ENCODE measurements at places on chromosomes 4 and X.
A peak's percentile ranks its signal among the peaks of the same experiment; 100 is the strongest.

- no peak for DNase-seq
These were observed 9.6 kb upstream of the TSPYL2 start for GRCh38 chrX:53072418-53073114.

- DNase-seq = no peak
These were observed 9.7 kb downstream of the BMPR1B start for GRCh38 chr4:94767446-94767845.

DNA sequence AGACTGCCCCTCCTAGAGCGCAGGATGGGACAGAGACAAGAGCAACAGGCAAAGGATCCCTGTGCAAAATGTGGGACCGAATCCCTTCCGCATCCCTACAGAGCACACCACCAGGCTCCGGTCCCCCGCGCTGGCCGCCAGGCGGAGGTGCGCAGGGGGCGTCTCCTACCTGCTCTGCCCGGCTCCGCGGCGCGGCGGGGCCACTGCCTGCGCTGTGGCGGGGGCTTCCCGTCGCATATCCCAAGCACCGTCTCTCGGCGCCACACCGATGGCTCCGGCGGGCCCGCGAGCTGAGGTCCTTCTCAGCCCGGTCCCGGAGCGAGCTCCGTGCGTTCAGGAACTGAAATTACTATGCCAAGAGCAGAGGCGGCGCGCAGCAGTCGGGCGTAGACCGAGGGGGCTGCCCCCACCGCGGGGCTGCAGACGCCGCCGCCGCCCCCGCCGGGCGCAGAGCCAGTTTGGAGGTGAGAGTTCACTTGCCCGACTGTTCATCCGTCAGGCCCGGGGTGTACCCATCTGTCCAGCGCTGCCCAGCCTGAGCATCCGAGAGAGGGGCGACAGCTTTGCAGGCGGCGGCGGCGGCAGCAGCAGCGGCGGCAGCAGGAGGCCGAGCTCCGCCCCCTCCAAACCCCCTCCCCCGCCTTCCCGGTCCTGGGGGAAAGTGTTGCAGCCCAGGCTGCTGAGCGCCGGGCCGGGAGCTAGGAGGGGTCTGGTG, at the start of gene GPRIN3:
TSS of gene GPRIN3 (minus strand) at position 355 of the 715 bp plus-strand sequence. CDS start 57,690 bp downstream, outside the sequence.
- peak; percentile 61 for DNase-seq

GRCh38 chr4:113628711-113629110, 132.8 kb downstream of the CAMK2D start:
- DNase-seq = no peak

DNA sequence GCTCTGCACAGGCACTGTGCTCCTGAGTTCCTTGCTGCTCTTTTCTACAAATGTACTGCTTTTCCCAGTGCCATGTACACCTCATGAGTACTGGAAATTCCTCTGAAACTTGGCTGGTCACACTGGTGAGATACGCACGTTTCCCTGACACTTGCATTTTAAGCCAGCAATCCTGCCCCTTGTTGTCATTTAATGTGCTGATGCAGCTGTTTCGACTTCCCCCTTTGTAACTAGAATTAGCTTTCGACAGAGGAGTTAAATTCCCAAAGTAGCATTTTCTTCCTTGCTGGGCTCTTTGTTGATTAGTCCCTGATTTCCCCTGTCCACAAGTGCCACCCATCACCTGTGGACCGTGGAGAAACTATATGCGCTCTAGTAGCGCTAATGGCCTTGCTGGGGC, 77.5 kb downstream of the IQCM start:
- DNase-seq = no peak

DNA sequence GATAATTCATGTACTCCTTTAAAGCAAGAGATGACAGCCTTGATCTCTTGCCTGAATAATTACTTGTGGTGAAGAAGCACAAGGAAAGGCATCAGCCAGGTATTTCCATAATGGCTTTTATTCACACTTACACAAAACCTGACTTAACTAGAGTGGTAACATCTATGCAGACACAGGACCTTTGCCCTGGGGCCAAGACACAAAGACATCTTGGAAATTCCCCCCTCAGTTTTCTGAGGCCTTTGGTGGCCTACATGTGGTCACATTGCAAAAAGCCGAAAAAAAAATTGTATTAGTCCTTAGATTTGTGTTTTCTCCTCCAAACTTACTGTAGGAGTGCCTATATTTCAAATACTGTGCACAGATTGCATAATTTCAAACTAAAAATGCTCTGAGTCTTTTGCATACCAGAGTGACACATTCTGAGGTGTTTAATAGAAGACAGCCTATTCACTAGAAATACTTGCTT, 172.4 kb downstream of the PDGFC start:
- DNase-seq = no peak

- DNase-seq = no peak
These were observed 6.0 kb downstream of the GALNT7 start for GRCh38 chr4:173174594-173175012.

DNA sequence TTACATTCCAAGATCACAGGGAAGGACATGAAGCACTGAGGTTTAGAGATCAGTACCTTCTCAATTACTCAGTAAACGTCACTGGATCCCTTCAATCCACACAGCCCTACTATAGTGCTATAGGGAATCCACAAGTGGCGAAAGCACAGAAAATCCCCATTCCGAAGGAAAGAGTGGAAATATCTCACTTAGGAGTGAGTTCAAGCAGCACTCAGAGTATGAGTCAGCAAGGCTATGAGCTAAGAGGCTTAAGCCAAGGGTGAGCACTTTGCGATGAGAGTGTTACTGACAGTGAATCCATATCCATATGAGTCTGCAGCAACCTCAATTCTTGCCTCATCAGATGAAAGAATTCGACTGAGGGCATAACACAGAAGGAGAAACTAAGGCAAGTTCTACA, 165.1 kb downstream of the VSIG4 start:
- no peak for DNase-seq

- no peak for DNase-seq
These were observed 108.3 kb downstream of the CDS1 start for GRCh38 chr4:84691170-84691691.

DNA sequence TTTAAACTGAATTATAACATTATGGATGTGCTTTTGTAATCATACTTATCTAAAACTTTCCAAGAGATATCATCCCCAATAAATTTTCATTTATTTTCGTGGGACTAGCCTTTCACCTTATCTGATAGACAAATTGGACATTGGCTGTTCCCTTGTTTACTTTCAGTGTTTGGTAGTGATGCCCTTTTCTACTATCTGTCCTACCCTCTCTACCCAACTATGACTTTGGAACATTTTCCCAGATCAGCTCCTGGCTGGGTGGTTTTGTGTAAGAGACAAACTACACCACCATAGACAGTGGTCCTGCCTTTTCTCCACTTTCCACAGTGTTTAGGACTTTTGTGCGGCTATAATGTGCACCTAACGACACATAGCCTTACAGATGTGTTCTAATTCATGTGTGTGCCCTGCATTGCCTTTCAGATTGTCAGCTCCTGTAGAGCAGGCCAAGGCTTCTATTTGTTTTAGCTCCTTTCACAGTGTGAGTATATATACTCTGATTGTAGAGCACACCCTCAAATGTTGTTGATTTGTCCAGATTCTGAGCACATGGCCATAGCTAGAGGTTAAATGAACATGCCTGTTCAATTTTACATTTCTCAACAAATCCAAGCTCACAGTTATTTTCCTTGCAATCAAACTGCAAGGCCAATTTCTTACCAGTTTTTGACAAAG, 63.0 kb upstream of the TRPC5OS start:
- DNase-seq = no peak

DNA sequence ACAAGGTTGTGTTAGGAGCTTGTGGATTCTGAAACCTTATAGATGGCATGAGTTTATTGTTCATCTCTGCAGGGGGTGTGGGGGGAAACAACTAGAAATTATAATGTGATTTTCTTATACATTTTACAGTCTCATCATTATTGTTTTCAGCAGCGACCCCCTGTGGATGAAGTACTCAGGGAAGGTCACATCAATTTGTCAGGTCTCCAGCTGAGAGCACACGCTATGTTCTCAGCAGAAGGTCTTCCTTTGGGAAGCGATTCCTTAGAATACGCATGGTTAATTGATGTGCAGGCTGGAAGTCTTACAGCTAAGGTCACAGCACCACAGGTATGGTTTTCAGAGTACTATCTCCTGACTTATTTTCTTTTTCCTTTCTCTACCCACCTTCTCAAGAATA, 72.2 kb downstream of the BLTP1 start:
- peak; percentile 14 for DNase-seq

- no peak for DNase-seq
These were observed 15.0 kb upstream of the CD99L2 start for GRCh38 chrX:150913511-150913910.

DNA sequence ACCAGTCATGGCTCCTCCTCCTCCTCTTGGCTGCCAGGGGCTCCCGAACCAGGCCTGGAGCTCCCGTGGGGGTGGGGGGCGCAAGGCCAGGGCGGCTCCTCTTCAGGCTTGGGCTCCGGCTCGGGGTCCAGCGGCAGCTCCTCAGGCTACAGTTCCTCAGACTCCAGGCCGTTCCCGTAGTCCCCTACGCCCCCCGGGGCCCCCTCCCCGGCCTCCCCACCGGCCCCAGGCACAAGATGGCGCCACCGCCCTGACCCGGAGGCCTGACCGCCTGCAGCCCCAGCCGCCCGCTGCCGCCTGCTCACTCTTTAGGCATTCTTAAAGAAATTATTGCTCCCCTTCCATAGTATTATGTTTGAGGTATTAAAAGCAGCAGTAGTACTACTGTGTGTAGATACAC, 54.5 kb downstream of the TAF1 start:
- no peak for DNase-seq

DNA sequence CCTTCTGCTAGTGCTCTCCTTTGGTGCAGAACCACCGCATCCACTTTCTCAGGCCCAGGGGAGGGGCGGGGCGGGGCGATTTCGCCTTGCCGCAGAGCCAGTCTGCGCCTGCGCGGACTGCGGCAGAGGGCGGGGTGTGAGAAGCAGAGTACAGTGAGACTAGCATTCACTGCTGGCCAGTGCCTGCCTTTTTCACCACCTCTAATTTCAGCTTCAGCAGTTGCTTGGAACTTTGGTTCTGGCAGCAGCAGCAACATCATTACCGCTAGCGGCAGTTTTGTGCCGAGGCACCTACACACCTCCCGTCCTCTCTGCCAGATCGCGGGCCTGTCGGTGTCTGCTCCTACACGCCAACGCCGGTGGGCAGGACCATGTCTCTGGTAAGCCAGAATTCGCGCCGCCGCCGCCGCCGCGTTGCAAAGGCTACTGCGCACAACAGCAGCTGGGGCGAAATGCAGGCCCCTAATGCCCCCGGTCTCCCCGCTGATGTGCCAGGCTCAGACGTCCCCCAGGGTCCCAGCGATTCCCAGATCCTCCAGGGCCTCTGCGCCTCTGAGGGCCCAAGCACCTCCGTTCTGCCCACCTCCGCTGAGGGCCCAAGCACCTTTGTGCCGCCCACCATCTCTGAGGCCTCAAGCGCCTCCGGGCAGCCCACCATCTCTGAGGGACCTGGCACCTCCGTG, at the start of gene MAGEE1:
TSS of gene MAGEE1 (plus strand) at position 151 of the 683 bp plus-strand sequence. CDS start at position 372, 221 bp downstream.
- DNase-seq = peak; percentile 84

DNA sequence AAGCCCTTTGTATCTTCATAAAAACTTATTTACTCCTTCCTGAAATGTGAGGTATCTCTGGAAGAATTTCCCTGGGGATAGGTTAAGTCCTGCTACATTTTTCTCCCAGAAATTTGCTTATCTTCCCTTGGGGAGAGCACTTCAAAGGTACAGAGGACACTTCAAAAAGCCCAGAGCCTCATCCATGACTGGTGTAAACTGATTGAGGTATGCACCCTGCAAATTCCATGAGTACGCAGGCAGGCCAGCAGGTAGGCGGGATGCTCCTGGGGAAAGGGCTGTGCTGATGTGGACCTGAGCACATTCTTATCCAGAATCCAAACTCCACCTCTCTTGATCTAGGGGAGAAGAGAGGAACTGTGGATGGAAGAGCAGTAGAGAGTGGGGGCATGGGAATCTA, 26.3 kb upstream of the RASGEF1B start:
- DNase-seq = no peak

DNA sequence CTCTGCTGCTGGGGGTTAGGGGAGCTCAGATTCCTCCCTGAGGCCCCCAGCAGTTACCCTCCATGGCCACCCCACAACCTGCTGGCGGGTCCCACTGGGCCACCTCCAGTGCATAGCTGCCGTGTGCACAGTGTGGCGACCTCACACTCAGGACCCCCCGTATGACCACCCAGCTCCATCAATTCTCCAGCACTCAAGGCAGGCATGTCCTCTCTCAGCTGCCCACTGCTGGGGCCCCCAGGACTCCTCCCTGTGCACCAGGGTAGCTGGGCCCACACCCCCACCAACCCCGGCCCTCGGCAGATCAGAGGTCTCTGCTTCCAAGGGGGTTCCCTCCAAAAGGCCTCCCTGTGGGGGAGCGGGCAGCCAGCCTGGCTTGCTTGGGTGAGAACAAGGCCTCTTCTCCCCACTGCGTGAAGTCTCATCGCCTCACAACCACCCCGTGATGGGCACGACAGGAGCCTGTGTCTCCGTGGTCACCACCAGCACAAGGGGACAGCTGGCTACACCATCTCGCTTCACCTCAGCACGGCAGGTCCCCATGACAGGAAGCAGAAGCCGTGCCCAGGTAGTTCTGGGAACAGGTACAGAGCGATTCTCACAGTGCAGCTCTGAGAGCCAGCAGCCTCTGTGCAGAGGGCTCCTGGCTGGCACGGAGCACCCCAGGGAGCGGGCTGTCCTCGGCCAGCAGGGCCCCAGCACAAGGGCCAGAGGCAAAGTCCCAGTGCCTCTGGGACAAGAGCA, 4.6 kb upstream of the HAUS3 start:
- DNase-seq = no peak

- DNase-seq = no peak
These were observed 72.6 kb downstream of the STOX2 start for GRCh38 chr4:183977707-183978106.

GRCh38 chrX:2251211-2251610, 249.6 kb downstream of the DHRSX start:
- DNase-seq = no peak

DNA sequence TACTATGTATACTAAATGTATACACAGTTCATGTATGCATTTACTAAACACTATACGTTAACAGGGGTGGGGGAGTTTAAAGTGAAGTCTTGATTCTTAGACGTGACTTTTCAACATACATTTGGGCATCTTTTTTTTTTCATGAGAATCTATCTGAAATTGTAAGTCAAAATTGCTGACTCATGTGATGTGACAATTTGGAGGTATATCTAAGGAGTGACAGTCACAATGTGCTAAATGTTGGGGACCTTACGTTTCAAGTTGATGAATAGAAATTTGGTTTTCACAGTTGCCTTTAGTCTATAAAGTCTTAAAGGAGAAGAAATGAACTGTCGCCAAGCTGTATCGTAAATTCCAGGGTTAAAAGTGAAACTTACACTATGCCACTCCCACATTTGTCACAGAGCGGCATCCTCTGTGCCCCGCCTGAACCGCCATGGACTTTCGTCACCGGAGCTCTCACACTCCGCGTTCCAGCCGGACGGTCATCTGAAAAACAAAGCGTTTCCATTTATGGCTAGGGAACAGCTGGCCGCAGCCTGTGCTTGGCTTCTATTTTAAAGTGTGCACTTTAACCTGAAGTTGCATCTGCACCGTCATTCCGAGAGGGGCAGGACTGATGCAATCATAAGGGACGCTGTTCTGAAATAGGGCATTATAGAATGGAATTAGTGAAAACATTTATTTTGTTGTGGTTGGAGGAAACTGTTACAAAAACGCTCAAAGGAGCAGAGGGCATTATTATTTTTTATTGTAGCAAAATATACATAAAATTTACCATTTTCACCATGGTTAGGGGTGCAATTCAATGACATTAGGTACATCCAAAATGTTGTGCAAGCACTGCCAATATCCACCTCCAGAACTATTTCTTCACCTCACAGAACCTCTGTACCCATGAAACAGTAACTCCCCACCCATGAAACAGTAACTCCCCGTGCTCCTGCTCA, 30.9 kb downstream of the PDLIM3 start:
- no peak for DNase-seq

- DNase-seq = no peak
These were observed 117.5 kb downstream of the AFAP1 start for GRCh38 chr4:7822137-7822505.

- no peak for DNase-seq
These were observed 34.6 kb downstream of the SEPTIN11 start for GRCh38 chr4:76984127-76984526.
